ENCODE measurements at places on chromosomes 3 and 15. TPM values are rescaled to one million over a fixed set of nuclear protein-coding genes. Genes with fewer than 3 reads are reported as not detected.
A peak's percentile ranks its signal among the peaks of the same experiment; 100 is the strongest.

GRCh38 chr3:113536627-113537101, 4.3 kb downstream of the SIDT1 start:
- DNase-seq = no peak

- DNase-seq = peak; percentile 70
These were observed at the start of gene GRM2 for GRCh38 chr3:51706788-51707731. TSS of gene GRM2 (plus strand) at chr3:51707068. CDS start at chr3:51708984, 1,916 bp downstream.

DNA sequence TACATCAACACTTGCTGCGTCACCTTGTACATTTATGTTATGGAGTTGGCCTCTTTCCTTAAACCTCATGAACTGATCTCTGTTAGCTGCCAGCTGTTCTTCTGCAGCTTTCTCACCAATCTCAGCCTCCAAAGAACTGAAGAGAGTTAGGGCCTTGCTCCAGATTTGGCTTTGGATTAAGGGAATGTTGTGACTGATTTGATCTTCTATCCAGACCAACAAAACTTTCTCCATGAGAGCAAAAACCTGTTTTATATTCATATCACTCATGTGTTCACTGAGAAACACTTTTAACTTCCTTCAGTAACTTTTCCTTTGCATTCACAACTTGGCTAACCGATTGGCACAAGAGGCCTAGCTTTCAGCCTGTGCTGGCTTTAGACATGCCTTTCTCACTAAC, 1156.0 kb upstream of the CADM2 start:
- DNase-seq = no peak

GRCh38 chr15:82832601-82833361, 23.4 kb downstream of the WHAMM start:
- no peak for DNase-seq

TRIM42 gene
- total RNA-seq = not detected

DNA sequence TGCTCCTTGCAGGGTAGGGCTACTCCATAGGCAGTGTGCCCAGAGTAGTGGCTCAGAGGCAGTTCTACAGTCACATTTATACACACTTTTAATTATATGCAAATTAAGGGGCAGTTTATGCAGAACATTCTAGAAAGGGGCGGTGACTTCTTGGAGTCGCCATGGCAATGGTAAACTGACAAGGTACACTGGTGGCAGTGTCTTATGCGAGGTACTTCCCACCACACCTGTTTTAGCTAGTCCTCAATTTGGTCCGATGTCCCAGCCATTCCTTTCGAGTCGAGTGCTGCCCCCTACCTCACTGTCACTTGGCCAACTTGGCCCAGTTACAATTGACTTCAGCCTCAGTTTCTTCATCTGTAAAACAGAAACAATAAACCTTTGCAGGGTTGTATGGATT, 3.8 kb upstream of the IRAK2 start:
- no peak for DNase-seq

GRCh38 chr3:184899953-184900595, 88.1 kb downstream of the VPS8 start:
- DNase-seq = no peak

CILP gene
- 24.4 TPM for total RNA-seq

GOLGA6L4 gene
- total RNA-seq = 2.9 TPM

- DNase-seq = no peak
These were observed 130.1 kb upstream of the RARB start for GRCh38 chr3:25297667-25298585.

- DNase-seq = no peak
These were observed 6.2 kb downstream of the ESYT3 start for GRCh38 chr3:138440596-138440995.

DNA sequence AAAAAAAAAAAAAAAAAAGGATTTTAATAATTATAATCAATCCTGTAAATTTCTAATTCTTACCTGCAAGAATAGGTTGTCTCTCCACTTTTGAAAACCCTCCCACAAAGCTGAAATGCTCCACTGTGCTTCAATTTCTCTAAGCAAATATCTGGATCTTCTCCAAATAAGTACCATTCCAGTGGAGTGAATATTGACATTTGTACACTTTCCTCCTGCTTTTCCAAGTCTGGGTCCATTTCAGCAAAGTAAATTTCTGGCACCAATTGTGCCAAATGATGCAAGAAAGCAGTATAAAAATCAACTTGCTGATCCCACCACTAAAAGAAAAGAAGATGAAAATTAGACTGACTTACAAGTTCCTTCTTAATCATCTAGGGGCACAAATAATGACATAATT, 19.9 kb downstream of the UBR1 start:
- no peak for DNase-seq

SCAMP5 gene
- 3.2 TPM for total RNA-seq

RBPMS2 gene
- 0.59 TPM for total RNA-seq

GRCh38 chr3:37386627-37387230, 212.3 kb upstream of the LRRFIP2 start:
- DNase-seq = no peak

GRCh38 chr15:77546050-77546501, 86.6 kb downstream of the LINGO1 start:
- no peak for DNase-seq

DNA sequence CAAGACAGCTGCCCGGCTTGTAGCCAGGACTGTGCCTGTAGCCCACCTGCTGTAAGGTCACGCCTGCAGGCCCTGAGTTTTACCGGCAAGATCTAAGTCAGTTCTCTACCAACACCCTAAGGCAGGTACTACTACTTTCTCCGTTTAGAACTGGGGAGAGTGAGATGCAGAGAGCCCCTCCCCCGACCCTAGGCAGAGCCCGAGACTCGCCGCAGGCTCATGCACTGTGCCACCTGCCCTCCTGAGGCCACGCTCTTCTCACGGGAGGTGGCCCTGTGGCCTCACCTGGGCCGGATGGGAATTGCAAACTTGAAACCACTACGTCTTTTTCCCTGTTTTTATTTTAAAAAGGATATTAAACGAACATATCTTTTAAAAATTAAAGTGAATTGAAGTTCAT, 36.9 kb upstream of the PCSK6 start:
- DNase-seq = no peak

DNA sequence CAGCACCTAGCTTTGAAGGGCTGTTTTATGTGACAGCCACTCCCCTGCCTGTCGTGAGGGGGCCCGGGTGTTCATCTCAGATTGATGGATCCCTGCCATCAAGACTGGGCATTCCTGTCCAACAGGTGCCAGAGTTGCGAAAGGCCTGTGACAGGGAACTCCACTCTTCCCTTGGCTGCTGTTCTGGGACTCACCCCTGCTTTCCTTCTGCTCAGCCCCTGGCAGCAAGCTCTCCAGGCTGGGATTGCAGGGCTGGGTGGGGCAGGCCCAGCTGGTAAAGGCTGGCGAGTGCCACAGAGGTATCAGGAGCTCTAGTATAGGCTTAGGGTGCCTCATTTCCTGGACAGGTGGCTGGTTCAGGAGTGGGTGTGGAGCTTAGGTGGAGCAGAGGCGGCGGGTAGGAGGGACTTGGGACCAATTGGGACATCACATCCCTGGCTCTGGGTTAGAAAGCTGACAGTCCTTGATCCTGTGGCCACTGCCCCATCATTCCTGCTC, at the start of gene PLA2G4B:
Gene PLA2G4B (plus strand): TSS at position 448 of the 498 bp plus-strand sequence. CDS start 67 bp downstream, outside the sequence.
- DNase-seq = no peak

AP4E1 gene
- total RNA-seq = 10.4 TPM

PLA2G4E gene
- total RNA-seq = 33.8 TPM

DNA sequence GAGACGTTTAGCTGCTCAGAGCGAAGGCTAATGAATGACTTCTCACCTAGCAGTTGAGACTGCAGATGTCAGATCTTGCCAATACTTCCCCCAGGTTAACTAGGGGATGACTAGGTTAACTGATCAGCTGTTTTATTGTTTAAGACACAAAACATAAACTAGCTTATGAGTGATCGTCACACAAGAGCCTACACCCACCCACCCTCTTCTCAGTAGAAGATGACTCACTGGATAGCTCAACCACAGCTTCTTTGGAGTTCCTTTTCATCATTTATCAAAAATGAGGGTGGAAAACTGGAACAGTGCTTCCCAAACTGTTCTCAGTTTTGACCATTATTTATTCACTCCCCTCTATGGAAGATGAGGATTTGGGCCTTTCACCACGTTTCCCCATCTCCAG, 25.2 kb downstream of the GASK1A start:
- no peak for DNase-seq

GRCh38 chr15:70356062-70356860, 258.5 kb upstream of the TLE3 start:
- DNase-seq = no peak

DNA sequence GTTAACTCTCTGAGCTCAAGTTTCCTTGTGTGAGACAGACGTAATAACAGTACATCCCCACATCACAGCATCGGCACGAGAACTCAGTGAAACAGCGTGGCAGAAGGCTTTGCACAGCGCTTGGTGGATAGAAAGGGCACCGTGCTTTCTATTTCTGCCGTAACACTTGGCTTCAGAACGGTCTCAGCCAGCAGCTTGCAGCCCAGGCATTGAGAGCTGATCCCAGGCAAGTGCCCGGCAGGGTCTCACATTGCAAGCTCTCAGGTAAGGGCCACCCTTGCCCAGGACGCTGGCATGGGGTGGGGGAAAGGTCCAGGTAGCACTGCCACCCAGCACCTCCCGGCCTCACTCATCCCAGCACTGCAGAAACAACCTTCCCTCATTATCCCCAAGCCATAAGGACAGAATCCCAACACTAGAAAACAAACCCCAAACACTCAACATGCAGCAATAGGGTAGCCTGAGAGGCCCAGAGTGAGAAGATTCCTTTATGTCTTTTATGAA, 70.5 kb upstream of the ITGA11 start:
- no peak for DNase-seq

DNA sequence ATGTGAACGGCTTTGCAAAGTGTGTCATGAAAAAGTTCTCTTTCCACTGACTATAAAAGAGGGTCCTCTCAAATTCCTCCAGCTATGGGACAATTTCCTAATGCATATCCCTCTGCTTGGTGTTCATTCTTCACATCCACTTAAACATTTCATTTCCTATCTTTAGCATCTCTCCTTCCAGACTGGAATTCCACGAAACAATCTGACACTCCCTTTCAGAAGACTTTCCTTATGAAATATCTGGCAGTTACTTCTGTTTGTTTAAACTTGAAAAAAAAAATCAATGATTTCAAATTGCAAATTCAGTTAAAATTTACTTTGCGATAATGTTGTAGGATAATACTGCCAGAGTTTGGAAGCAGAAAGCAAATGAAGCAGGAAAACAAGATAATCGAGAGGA, 105.8 kb upstream of the SELENOK start:
- no peak for DNase-seq

DNA sequence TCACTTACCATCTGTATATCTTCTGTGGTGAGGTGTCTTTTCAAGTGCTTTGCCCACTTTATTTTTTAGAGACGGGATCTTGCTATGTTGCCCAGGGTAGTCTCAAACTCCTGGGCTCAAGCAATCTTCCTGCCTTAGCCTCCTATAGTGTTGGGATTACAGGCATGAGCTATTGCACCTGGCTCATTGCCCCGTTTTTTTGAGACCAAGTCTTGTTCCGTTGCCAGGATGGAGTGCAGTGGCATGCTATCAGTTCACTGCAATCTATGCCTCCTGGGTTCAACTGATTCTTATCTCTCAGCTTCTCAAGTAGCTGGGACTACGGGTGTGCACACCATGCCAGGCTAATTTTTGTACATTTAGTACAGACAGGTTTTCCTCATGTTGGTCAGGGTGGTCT, 52.5 kb upstream of the TTBK2 start:
- DNase-seq = no peak

DNA sequence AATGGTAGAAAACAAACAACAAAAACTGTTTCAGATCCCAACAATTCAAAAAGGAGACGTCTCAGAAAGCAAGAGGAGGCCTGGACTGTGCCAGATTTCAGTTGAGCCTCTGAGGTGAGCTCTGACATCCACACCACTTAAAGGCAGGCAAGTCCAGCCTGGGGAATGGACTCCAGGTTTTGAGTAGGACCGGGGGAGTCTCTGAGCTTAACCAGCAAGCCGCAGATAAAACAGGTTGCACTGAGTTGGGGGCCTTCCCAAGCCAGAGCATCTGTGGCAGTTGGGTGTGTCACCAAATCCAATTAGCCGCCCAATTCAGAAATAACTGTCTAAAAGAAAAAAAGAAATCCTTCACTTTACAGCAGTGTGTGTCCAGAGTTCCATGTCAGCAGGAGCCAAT, 54.7 kb downstream of the OXNAD1 start:
- DNase-seq = no peak

GRCh38 chr3:190988102-190988501, 125.6 kb upstream of the GMNC start:
- no peak for DNase-seq

- DNase-seq = no peak
These were observed 42.6 kb downstream of the WHAMM start for GRCh38 chr15:82851981-82852511.

- peak; percentile 33 for DNase-seq
These were observed 23.4 kb upstream of the MAP4 start for GRCh38 chr3:48039487-48040190.

DNA sequence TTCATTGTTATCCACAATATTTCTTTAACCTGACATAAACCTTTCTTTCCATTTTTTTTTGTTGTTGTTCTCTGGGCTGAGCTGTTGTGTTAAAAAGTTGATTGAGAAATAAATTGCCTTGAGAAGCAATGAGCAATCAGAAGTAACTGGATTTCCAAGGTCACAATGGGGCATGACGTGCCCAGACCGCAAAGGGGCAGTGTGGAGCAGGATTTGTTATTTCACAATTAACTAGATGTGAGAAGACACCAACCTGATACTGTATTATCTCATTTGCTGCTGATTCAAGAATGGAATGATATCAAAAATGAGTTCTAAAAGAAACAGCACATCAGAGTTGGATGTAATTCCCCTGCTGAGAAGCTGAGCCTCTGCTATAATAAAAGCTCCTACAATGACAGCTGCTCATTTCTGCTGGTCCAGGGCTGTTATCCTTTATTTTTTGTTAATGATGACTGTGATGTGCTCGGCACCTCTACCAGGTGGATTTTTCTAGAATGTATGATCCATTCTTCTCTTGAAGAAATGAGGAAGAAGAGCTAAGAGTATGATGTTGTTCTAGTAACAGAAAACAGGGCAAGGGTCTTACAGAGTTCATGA, 28.1 kb downstream of the CPNE4 start:
- no peak for DNase-seq

GRCh38 chr15:51369451-51369761, 28.0 kb downstream of the GLDN start:
- no peak for DNase-seq

EXD1 gene
- total RNA-seq = not detected

DNA sequence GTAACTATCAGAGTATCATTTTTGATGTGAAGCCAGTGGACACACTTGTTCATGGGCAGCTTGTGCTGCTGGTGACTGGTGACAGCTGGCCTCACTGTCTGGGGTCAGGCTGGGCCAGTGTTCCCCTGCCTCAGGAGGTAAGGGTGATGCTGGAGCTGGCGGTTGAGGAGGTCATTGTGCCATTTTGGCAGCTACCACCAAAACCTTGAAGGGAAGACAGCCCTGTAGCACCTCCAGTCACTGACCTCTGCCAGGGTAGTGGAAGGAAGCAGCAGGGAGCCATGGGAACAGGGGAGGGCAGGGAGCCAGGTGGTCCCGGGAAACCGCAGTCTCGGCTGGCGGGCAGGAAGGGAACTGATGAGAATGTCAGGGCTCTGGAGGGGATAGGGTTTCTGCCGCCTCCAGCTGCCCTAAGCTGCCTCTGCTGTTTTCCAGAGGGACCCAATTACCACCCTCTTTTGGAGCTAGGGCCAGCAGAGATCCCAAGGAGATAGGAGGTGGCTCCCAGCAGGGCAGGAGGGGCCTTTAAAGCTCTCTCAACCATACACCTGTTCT, 24.8 kb downstream of the FOXL2NB start:
- no peak for DNase-seq

VWA5B2 gene
- total RNA-seq = 0.10 TPM

- DNase-seq = no peak
These were observed 28.4 kb upstream of the MEF2A start for GRCh38 chr15:99537344-99537743.

Data from skin of body (tissue), 3 donors.